GM23248 (cell line): ENCODE measurements at places on chromosomes 16 and 17. TPM values are rescaled to one million over a fixed set of nuclear protein-coding genes. Genes with fewer than 3 reads are reported as not detected.

DNA sequence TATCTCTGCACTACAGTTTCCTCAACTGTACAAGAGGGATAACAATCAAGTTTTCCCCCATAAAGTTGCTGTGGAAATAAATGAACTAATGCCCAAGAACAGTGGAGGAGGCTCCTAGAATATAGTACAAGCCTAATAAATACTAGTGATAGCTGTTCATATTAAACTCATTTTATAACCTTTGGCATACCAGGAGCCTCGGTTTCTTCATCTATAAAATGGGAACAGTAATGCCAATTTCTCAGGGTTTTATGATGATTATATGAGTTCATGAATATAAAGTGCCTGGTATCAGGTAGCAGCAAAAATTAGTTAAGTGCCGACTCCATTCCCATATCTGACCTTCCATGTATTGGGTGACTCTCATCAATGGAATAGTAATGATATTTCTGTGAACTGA is 311.1 kb upstream of the MAF start:
- H3K4me1 ChIP-seq: no peaks in the 10 kb centered on the region
- no peak for DNase-seq
- no peak overlapping the region for H3K4me3 ChIP-seq
- H3K27me3 ChIP-seq: no peaks in the 10 kb centered on the region

- no peak for DNase-seq
- H3K27ac ChIP-seq: no peak overlapping the region
- no peaks in the 10 kb centered on the region for H3K4me1 ChIP-seq
- H3K27me3 ChIP-seq: no peaks in the 10 kb centered on the region
Observed at GRCh38 chr17:16923904-16924695, 47.8 kb downstream of the TNFRSF13B start.

DNA sequence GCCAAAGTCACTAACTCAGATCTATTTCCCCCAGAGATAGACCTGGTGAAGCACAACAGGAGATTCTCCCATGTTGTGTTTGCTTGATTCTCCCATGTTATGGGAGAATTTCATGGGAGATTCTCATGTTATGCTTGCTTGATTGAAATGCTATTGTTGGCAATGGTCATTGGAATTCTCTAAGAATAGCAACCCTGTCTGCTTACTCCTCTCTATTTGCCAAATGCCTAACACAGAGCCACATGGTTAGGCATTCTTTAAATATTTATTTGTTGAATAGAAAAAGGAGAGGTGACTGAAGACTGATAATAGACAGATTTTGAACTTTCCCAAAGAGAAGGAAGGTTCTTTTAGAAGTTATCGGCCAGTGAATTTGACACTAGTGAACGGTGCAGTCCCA is 111.5 kb upstream of the MPHOSPH6 start:
- peaks cover 14% of the 10 kb centered on the region; the same call in 1 of the 2 replicates for H3K27me3 ChIP-seq
- H3K4me1 ChIP-seq: no peaks in the 10 kb centered on the region
- no peak overlapping the region for H3K27ac ChIP-seq

DNA sequence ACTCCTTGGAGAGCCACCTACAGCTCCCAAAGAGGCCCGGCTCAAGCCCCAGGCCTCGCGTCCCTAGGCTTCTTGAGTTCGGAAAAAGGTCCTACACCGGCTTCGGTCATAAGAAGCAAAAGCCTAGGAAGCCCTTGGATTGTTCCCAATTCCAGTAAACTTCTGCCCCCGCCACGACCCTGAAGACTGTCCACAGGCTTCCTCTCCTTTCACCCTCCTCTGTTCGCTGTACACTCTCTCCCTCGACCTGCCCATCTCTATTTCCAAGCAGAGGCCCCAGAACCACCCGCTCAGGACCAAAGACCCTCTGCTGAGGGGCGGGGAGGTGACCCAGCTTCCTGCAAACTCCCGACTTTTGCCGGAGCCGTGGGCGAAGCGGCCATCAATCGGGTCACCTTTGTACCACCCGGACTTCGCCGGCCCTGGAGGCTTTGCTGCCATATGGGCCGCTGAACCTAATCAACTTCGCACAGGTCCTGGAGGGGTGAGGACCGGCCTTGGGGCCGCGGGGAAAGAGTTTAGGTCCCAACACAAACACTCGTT is 2.7 kb downstream of the HOXB2 start:
- no peaks in the 10 kb centered on the region for H3K27me3 ChIP-seq
- H3K36me3 ChIP-seq: no peaks in the 10 kb centered on the region
- DNase-seq: peak; percentile 63
- peaks cover 43% of the 10 kb centered on the region for H3K4me1 ChIP-seq
- peak overlapping the region; percentile 95 for H3K4me3 ChIP-seq
- peak overlapping the region; percentile 96 for H3K27ac ChIP-seq

- no peaks in the 10 kb centered on the region for H3K4me1 ChIP-seq
- H3K27me3 ChIP-seq: no peaks in the 10 kb centered on the region
- H3K27ac ChIP-seq: no peak overlapping the region
- no peak for DNase-seq
- H3K36me3 ChIP-seq: no peaks in the 10 kb centered on the region
Observed at GRCh38 chr16:26211542-26211941, 519.8 kb downstream of the HS3ST4 start.

DNA sequence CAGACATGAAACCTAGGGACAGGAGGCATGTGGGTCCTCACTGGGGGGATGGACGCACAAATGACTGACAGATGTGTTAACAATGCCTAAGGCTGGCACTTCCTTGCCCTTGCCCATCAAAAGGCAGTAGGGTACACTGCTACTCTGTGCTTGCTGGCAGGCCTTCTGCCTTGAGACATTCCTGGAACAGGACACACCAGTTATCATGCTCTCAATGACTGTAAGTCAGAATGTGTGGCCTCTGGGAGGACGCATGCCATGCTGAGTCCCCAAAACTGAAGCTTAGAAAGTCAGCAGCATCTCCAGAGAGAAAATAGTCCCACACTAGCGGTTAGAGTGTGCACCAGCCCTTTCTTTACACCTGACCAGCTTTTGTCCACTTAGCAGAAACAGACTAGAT is 16.1 kb upstream of the SREBF1 start:
- H3K36me3 ChIP-seq: no peaks in the 10 kb centered on the region
- peaks cover 39% of the 10 kb centered on the region for H3K4me1 ChIP-seq
- DNase-seq: no peak
- no peaks in the 10 kb centered on the region for H3K27me3 ChIP-seq
- H3K4me3 ChIP-seq: no peak overlapping the region
- no peak overlapping the region for H3K27ac ChIP-seq

- no peak for DNase-seq
- H3K4me1 ChIP-seq: peaks cover 2% of the 10 kb centered on the region; the same call in 1 of the 2 replicates
- no peaks in the 10 kb centered on the region for H3K27me3 ChIP-seq
Observed at GRCh38 chr17:61411011-61411260, 11.3 kb downstream of the TBX2 start.

DNA sequence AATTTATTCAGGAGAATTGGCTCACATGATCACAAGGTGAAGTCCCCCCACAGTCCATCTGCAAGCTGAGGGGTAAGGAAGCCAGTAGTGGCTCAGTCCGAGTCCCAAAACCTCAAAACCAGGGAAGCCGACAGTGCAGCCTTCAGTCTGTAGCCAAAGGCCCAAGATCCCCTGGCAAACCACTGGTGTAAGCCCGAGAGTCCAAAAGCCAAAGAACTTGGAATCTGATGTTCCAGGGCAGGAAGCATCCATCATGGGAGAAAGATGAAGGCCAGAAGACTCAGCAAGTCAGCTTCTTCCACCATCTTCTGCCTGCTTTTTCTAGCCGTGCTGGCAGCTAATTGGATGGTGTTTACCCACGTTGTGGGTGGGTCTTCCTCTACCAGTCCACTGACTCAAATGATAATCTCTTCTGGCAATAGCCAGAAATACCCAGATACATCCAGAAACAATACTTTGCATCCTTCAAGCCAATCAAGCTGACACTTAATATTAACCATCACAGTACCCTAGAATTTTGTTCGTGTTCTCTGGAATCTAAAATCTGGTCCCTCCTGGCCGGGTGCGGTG is 40.4 kb downstream of the TMEM114 start:
- H3K4me3 ChIP-seq: no peak overlapping the region
- H3K36me3 ChIP-seq: no peaks in the 10 kb centered on the region
- H3K4me1 ChIP-seq: no peaks in the 10 kb centered on the region
- DNase-seq: no peak

DNA sequence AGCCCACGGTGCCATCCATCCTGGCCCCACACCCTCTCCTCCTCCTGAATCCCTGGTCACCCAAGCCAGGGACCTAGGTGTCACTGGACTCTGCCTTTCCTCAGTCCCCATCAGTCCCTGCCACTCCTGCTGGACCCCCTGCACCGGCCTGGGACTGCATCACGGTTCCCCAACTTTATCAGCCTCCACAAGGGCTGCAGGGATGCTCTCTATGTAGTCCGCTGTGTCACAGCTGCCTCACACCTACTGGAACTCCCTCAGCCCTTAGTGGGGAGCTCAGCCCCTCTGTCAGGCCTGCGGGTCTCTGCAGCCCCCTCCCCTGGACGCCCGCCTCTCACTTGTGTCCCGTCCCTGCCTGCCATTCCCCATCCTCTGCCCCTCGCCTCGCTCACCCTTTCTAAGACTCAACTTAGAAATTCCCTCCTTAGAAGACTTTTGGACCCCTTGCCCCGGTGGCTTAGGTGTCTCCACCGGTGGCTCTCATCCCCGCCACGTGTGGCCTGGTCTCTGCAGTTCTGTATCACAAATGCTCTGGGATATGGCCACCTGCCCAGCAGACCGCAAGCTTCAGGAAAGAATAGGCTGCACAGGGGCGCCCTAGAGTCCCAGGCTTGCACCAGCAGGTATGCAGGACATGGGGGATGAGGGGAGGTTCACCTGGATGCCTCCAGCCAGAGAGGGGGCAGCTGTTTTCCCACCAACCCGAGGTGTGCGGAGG is 62.9 kb downstream of the PRMT7 start:
- no peak for DNase-seq
- no peaks in the 10 kb centered on the region for H3K27me3 ChIP-seq
- no peak overlapping the region for H3K27ac ChIP-seq
- H3K36me3 ChIP-seq: no peaks in the 10 kb centered on the region

- no peak for DNase-seq
- no peaks in the 10 kb centered on the region for H3K27me3 ChIP-seq
- no peaks in the 10 kb centered on the region for H3K4me1 ChIP-seq
- no peak overlapping the region for H3K27ac ChIP-seq
- no peak overlapping the region for H3K4me3 ChIP-seq
Observed at GRCh38 chr17:521183-521525, 168.5 kb upstream of the RPH3AL start.

DNA sequence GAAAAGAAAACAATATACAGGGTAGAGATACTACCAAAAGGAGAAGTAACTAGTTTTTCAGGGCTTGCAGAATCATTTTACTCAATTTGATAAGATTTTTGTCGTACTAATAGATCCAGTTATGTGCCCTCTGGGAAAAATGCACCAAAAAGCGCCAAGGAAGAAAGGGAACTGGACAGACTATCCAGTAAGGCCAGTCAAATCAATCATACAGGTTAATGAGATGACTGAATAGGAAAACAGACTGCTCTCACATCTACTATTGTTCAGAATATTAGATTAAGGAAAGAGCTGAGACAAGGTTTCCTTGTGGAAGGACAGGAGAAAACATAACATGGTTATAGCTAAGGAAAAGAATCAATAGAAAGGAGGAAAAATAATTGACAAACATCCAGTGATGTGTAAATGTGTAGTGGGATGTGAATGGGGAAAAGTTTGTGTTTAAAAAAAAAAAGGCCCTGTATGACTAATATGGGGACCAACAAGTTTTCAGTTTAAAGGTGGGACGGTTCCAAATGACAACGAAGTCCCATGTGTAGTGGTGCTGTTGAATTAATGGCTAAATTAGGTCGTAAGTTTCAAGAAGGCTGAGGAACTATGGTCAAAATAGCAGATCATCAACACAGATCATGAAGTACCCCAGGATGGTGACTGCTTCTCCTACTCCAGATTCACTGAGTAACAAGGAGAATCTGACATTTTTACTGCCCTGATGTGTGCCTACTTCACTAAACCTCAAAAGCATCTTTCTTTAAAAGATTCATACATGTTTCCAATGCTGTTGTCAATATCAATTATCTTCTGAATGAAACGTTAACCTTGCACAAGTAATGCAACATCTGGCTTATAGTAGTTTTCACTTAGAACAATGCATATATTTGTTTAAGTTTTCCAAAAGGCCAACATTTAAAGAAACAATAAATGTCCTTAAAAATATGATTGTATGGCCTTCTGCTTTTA is 40.7 kb downstream of the BRIP1 start:
- H3K27ac ChIP-seq: no peak overlapping the region
- H3K27me3 ChIP-seq: no peaks in the 10 kb centered on the region
- H3K4me3 ChIP-seq: no peak overlapping the region

The ZDHHC1 gene
- total RNA-seq: 9.6 and 10.9 TPM in 2 replicates

The CBX2 gene
- 0.11 and 0.13 TPM in 2 replicates for total RNA-seq

The PRCD gene
- total RNA-seq: 1.5 and 3.4 TPM in 2 replicates

The CDH5 gene
- total RNA-seq: not detected in 2 replicates

The SEZ6L2 gene
- total RNA-seq: 30.7 and 34.7 TPM in 2 replicates

The UMOD gene
- not detected in 2 replicates for total RNA-seq

The TUBD1 gene
- 3.8 and 6.3 TPM in 2 replicates for total RNA-seq

The KRT28 gene
- total RNA-seq: not detected in 2 replicates
